ENCODE measurements at places on chromosomes 11 and 22. TPM values are rescaled to one million over a fixed set of nuclear protein-coding genes. Genes with fewer than 3 reads are reported as not detected.

HOATZ gene
- not detected for total RNA-seq

PIWIL4 gene
- total RNA-seq = 0.12 TPM

SDHD gene
- 89.4 TPM for total RNA-seq

SHISAL1 gene
- total RNA-seq = not detected

RGL4 gene
- total RNA-seq = not detected

ZNF70 gene
- 6.0 TPM for total RNA-seq

GSTT2B gene
- total RNA-seq = 38.8 TPM

IFITM1 gene
- 21.1 TPM for total RNA-seq

CNGA4 gene
- total RNA-seq = not detected

TSSK2 gene
- not detected for total RNA-seq

SLC43A1 gene
- total RNA-seq = 4.1 TPM

TCN2 gene
- 3.0 TPM for total RNA-seq

HBG1 gene
- total RNA-seq = not detected

CRYBA4 gene
- not detected for total RNA-seq

ANO9 gene
- not detected for total RNA-seq

OR52E2 gene
- total RNA-seq = not detected

PRDX5 gene
- total RNA-seq = 193 TPM

C11orf86 gene
- not detected for total RNA-seq

TRIM34 gene
- total RNA-seq = 5.7 TPM

CHRM4 gene
- not detected for total RNA-seq

DEUP1 gene
- not detected for total RNA-seq

KIAA1671 gene
- 5.0 TPM for total RNA-seq

KDM4D gene
- 0.80 TPM for total RNA-seq

ADAMTS8 gene
- not detected for total RNA-seq

PNPLA5 gene
- not detected for total RNA-seq

MYBPC3 gene
- total RNA-seq = not detected

MRGPRE gene
- total RNA-seq = not detected

VSIG2 gene
- total RNA-seq = not detected

SC5D gene
- total RNA-seq = 21.1 TPM

GLYAT gene
- total RNA-seq = not detected

NXPE1 gene
- total RNA-seq = not detected

SLC5A1 gene
- total RNA-seq = not detected

OR51B2 gene
- not detected for total RNA-seq

SLC22A8 gene
- total RNA-seq = not detected

PRODH gene
- not detected for total RNA-seq

THY1 gene
- 701 TPM for total RNA-seq

CATSPER1 gene
- total RNA-seq = 3.8 TPM

GAB4 gene
- not detected for total RNA-seq

PGA3 gene
- total RNA-seq = 0.37 TPM

SYT13 gene
- not detected for total RNA-seq

TRIM29 gene
- total RNA-seq = 3.1 TPM

Data from HFFc6 (cell line).